ENCODE measurements at places on chromosomes 6 and 20.
A peak's percentile ranks its signal among the peaks of the same experiment; 100 is the strongest.

DNA sequence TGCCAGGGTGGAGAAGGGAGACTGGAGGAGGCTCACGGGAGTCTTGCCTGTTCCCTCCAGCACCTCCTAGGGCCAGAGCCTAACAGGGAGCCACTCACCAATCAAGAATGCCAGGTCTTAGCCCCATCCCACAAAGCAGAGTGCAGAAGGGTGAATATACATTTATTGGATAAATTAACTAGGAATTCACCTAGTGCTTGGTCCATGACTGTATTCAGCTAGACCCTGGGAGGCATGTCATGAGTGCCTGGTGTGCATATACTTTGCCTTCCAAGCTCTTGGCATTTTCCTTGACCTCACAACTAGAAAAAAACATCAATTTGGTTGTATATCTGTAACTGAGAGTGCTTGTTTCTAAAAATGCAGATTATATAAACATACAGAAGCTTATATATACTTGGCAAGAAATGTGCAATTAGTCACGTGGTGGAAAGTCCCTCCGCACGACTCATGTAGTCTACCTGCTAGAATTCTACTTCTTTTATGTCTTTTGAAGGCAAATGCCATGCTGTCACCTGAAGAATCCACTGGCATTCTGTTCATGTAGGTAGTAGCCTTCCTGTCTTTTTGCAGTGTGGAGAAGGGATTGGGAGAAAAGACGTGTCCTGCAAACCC lies 991.0 kb downstream of the KIF16B start:
- DNase-seq: no peak

- DNase-seq: no peak
Measured at GRCh38 chr6:128515550-128516513, 4.6 kb downstream of the PTPRK start.

GRCh38 chr6:68704485-68704884 lies 69.4 kb downstream of the ADGRB3 start:
- DNase-seq: no peak

GRCh38 chr6:29676981-29677601 lies 3.9 kb downstream of the ZFP57 start:
- DNase-seq: no peak

DNA sequence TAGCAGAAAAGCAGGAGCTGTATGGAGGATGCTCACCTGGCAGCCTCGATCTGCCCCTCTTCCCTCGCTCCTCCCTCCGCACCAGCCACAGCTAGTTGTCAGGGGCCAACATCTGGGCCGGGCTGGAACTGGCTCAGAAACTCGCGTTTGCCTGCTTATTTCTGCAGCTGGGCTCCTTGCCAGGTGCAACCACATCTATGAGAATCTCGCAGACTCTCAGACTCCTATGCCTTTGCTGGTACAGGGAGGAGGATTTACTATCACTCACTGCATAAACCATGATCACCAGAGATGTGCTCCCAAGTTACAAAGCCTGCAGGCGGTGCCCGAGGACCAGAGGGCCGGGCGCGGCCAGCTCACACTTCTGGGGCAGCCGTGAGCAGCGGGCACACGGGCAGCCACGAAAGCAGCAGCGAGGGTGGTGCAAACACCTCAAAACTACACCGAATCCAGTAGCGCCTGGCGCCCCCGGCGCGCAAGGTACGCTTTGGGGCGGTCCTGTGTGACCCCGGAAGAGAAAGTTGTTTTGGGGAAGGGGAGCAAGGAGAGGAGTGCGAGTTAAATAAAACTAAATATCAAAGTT lies 577 bp upstream of the LRRC1 start:
- DNase-seq: peak; percentile 39

DNA sequence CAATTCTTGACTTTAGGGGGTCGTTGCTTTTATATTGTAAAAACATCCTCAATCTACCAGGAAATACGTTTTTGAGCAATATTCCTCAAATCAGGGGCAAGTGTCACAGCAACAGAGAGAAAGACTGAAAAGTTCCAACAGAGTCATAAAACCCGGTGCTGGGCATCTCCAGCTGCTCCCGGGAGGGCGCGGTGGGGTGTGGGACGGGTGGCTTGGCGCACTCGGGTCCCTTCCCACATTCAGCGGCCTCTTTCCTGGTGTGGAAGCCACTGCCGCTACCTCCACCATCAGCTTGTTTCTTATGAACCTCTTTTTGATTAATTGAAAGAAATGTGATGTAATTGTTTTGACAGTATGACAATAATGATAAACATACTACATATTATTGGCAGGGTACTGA lies 98.2 kb downstream of the IRF4 start:
- no peak for DNase-seq

GRCh38 chr6:25318589-25318988 lies 39.4 kb downstream of the CARMIL1 start:
- DNase-seq: no peak

GRCh38 chr20:5714261-5715041 lies 35.8 kb upstream of the SHLD1 start:
- peak; percentile 59 for DNase-seq

DNA sequence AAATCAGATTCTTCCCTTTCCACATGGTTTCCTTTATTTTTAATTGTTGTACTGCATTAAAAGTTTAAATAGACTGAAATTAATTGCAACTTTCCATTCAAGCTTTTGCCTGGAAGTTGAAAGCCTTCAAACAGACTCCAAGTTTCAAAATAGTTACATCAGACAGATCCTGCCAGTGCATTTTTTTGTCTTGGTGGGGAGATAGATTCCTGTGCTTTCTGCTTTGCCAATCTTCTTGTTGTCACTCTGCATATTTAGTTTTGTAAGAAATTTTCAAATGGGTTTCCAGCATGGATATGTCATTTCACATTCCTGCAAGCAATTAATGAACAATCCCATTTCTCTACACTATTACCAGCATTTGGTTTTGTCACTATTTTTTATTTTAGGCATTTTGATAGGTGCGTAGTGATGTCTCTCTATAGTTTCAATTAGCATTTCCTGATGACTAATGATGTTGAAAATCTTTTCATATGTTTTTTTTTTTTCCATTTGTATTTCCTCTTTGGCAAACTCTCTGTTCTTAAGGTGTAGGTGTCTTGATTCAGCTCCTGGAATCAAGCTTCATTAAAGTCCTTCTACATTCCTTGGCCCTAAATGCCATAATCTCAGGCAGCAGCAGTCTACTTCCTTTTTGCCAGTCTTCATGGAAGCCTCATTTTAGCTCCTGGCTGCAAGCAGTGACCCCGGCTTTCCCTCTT lies 40.5 kb downstream of the SCP2D1 start:
- DNase-seq: no peak

- DNase-seq: no peak
Measured at GRCh38 chr20:48723308-48724264, 104.2 kb downstream of the PREX1 start.

DNA sequence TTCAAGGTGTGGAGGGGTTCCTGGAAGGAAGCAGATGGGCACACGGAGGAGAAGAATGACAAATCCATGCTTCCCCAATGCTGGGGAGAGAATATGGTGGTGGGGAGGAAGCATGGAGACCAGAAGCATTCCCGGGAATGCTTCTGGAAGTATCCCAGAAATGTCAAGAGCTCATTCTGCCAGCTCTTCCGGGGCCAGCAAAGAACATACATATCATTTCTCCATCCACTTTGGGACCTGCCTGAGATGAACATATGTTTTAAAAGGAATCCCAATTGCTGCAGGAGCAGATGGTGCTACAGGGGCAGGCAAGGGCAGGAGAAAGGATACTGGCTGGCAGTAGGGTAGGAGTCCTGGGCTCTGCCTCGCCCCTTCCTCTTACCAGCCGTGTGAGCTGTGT lies 37.9 kb upstream of the CCDC167 start:
- no peak for DNase-seq

GRCh38 chr6:25642667-25643328 lies 9.2 kb upstream of the SCGN start:
- DNase-seq: no peak

- no peak for DNase-seq
Measured at GRCh38 chr6:39654121-39654520, 71.1 kb downstream of the KIF6 start.

- DNase-seq: no peak
Measured at GRCh38 chr20:63206878-63207277, 9.1 kb downstream of the YTHDF1 start.

GRCh38 chr6:52098721-52099120 lies 11.3 kb upstream of the PKHD1 start:
- no peak for DNase-seq

- DNase-seq: no peak
Measured at GRCh38 chr20:38135651-38136420, 29.2 kb downstream of the TGM2 start.

Data from activated CD4-positive, alpha-beta T cell treated with anti-CD3 and anti-CD28 coated beads for 1 hour (primary cell).